Neural progenitor cell (in vitro differentiated cells): ENCODE measurements at places on chromosomes 6 and 20.

- H3K27me3 ChIP-seq: no peaks in the 10 kb centered on the region
- no peaks in the 10 kb centered on the region for H3K36me3 ChIP-seq
- no peak overlapping the region for H3K4me3 ChIP-seq
- no peaks in the 10 kb centered on the region for H3K4me1 ChIP-seq
- no peak for DNase-seq
These were observed 235.9 kb upstream of the GMDS start for GRCh38 chr6:2481307-2481706.

- no peak overlapping the region for H3K27ac ChIP-seq
- no peak overlapping the region for H3K4me3 ChIP-seq
- DNase-seq: no peak
- H3K36me3 ChIP-seq: no peaks in the 10 kb centered on the region
- H3K4me1 ChIP-seq: no peaks in the 10 kb centered on the region
- H3K27me3 ChIP-seq: no peaks in the 10 kb centered on the region
These were observed 33.2 kb upstream of the FAM83C start for GRCh38 chr20:35325401-35325800.

GRCh38 chr20:41264819-41265218 is 52.7 kb downstream of the ZHX3 start:
- H3K4me1 ChIP-seq: peaks cover 10% of the 10 kb centered on the region
- no peak for DNase-seq
- no peaks in the 10 kb centered on the region for H3K36me3 ChIP-seq
- no peaks in the 10 kb centered on the region for H3K27me3 ChIP-seq

GRCh38 chr20:12555369-12555768 is 453.4 kb upstream of the SPTLC3 start:
- H3K4me3 ChIP-seq: no peak overlapping the region
- H3K4me1 ChIP-seq: no peaks in the 10 kb centered on the region
- DNase-seq: no peak
- H3K36me3 ChIP-seq: no peaks in the 10 kb centered on the region

DNA sequence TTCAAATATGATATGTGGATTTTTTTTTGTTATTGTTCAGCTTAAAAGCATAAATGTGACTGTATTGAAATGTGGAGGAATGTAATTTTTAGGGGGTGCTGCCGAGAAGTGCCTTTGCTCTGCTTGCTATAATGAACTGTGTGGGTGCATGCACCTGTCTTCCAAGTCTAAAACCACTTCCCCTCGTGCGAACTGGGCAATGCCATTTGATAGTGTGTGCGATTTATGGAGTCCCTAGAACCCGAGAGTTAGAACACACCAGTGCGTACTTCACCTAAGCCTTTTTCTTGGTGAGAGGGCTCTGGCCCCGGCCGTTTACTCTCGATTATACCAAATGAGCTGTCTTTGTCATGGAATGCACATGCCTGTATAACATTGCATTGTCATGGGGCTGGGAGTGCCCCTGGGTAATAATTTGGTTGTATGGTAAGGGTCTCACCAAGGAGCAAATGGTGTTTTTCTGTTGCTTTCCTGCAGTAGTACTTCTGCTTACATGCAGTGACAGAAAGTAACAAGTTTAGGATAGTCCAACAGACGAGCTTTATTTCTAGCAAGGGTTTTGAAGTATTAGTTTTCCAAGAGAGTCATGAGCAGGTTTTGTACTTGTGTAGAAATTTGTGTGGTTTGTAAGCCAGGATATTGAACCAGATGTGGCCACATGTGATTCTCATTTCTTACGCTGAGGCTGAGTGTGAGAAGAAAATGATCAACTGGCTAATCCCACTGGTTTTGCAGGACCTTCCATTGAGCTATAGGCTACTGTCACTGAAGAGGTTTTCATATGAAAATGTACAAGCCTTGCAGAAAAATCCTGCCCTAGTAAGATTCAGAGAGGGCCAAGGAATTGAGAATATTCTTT is 172.4 kb downstream of the DTNBP1 start:
- DNase-seq: no peak
- H3K27me3 ChIP-seq: no peaks in the 10 kb centered on the region
- no peaks in the 10 kb centered on the region for H3K36me3 ChIP-seq
- no peak overlapping the region for H3K4me3 ChIP-seq
- no peak overlapping the region for H3K27ac ChIP-seq
- peaks cover 12% of the 10 kb centered on the region for H3K4me1 ChIP-seq

GRCh38 chr6:130829333-130829910 is 2.2 kb downstream of the SMLR1 start:
- no peak overlapping the region for H3K27ac ChIP-seq
- H3K36me3 ChIP-seq: no peaks in the 10 kb centered on the region
- no peaks in the 10 kb centered on the region for H3K4me1 ChIP-seq
- H3K27me3 ChIP-seq: no peaks in the 10 kb centered on the region
- no peak for DNase-seq

DNA sequence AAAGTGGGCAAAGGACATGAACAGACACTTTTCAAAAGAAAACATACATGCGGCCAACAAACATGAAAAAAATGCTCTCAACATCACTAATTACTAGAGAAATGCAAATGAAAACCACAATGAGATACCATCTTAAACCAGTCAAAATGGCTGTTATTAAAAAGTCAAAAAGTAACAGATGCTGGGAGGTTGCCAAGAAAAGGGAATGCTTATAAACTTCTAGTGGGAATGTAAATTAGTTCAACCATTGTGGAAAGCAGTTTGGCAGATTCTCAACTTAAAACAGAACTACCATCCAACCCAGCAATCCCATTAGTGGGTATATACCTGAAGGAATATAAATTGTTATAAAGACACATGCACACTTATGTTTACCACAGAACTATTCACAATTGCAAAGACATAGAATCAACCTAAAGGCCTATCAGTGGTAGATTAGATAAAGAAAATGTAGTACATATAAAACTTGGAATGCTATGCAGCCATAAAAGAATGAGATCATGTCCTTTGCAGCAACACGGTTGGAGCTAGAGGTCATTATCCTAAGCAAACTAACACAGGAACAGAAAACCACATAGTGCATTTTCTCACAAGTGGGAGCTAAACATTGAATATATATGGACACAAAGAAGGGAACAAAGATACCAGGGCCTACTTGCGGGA is 16.3 kb downstream of the CENPQ start:
- H3K27me3 ChIP-seq: no peaks in the 10 kb centered on the region
- H3K27ac ChIP-seq: no peak overlapping the region
- no peak for DNase-seq
- no peaks in the 10 kb centered on the region for H3K4me1 ChIP-seq

GRCh38 chr6:151351731-151352130 is 39.6 kb downstream of the ZBTB2 start:
- no peaks in the 10 kb centered on the region for H3K36me3 ChIP-seq
- H3K4me3 ChIP-seq: no peak overlapping the region
- H3K27ac ChIP-seq: no peak overlapping the region
- DNase-seq: no peak

DNA sequence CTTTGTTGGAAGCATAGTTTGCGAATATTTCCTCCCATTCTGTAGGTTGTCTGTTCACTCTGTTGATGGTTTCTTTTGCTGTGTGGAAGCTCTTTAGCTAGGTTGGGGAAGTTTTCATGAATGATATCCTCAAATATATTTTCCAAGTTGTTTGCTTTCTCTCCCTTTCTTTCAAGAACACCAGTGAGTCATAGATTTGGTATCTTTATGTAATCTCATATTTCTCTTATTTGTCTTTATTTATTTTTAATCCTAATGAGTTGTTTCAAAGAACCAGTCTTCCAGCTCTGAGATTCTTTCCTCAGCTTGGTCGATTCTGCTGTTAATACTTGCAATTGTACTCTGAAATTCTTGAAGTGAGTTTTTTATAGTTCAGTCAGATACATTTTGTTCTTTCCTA is 628.0 kb upstream of the ID4 start:
- H3K27me3 ChIP-seq: no peaks in the 10 kb centered on the region
- no peak overlapping the region for H3K27ac ChIP-seq
- no peaks in the 10 kb centered on the region for H3K36me3 ChIP-seq
- H3K4me1 ChIP-seq: no peaks in the 10 kb centered on the region
- H3K4me3 ChIP-seq: no peak overlapping the region
- DNase-seq: no peak

DNA sequence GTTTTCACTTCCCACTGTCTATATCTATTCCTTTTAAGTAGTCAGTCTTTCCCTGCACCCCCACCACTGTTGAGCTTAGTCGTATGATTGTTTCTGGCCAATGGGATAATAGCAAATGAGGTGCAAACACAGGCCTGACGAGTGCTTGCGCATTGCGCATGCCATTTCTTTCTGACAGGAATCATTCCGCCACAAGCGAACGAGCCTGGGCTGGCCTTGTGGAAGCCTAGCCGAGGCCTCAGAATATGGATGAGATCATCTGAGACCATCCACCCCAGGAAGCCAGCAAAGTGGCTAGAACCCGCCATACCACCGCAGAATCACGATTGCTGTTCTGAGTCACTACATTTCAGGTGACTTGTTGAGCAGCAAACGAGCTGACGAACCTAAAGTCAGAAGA is 52.2 kb upstream of the PRL start:
- no peak overlapping the region for H3K4me3 ChIP-seq
- no peak overlapping the region for H3K27ac ChIP-seq
- no peak for DNase-seq
- no peaks in the 10 kb centered on the region for H3K4me1 ChIP-seq
- no peaks in the 10 kb centered on the region for H3K36me3 ChIP-seq
- no peaks in the 10 kb centered on the region for H3K27me3 ChIP-seq
